AG08395 (cell line): ENCODE measurements at places on chromosomes 13 and 19.

DNA sequence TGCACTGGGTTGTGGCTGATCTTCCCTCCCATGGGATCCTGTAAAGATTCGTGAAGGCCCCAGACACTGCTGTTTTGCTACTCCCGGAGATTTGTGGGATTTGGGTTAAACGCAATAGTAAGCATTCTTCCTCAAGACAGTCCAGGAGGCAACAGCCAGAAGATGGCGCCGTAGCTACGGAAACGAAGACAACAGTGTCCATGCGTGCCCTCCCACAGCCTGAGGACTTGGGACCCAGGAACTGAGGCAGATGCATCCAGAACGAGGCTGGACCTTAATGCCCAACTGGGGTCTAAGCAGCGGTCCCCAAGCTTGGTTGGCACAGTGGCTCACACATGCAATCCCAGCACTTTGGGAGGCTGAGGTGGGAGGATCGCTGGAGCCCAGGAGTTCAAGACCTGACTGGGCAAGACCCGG, 57.6 kb upstream of the ZNF507 start:
- DNase-seq, result peak; percentile 61

DNA sequence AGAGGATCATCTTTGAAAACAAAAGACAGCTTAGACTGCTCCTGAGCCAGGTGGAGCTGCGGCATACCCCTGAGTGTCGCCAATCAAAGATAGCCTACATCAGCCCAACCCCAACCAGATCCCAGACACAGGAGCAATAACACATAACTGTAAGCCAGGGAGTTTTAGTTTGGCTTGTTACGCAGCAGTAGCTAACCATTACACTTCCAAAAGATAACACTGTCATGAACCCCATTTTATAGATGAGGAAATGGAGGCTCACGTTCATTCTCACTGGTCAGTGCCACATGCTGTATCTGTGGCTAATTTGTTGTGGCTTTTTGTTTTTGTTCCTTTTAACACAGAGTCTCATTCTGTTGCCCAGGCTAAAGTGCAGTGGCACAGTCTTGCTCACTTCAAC, 47.3 kb downstream of the TINCR start:
- DNase-seq, result no peak

GRCh38 chr19:461721-462551, 1.1 kb upstream of the SHC2 start:
- no peak for DNase-seq

- no peak for DNase-seq
Observed at GRCh38 chr19:13868663-13869062, 8.3 kb upstream of the NANOS3 start.

DNA sequence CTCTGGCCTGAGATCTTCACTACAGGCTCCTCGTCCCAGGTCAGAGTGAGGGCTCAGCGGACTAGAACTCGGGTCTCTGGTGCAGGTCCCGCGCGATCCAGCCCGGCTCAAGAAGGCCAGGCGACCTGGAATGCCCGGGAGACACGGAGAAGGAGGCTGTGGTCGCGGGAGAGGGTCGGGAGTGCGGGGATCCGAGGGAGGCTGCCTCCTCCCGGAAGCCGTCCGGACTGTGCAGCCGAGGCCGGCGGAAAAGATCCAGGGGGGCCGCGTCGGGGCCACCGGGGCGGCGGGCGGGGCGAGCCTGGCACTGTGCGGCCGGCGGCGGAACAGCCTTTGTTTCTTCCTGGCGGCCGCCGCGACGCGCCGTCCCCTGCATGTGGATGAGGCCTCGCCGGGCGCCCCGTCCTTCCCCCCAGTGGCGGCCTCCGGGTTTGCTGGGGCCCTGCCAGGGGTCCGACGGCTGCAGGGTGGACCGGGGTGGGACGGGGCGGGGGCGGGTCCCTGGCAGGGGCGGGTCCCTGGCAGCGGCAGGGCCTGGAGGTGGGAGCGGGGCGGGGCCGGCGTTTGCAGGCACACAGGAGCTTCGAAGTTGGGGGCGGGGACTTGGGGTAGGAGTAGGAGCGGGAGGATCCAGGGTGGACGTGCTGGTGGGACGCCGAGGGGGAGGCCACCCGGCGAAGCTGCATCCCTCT, 1.0 kb upstream of the SLC7A10 start:
- DNase-seq, result no peak

DNA sequence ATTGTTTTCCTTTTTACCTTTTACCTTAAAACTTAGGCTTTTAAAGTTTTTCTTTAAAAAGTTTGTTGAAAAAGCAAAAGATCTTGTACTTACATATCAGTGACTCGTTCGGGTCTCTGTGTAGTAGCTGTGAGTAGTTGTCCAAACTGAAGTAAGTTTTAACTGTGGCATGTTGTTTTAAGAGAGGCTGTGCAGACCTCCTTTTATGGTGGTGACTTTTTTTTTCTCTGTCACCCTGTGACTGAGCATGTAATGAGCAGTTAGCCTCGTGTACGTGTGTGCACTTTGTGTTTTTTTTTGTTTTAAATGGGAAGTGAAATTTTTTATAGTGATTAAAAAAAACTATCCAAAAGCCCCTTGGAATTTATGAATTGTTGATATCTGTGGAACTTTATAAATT, at the start of gene GPR183:
GPR183 (minus strand) TSS at position 153 of the 400 bp plus-strand sequence. CDS start 11,254 bp downstream, outside the sequence.
- no peak for DNase-seq
